Germinal center (tissue), 1 donor: ENCODE measurements at places on chromosomes 5 and 9.

DNA sequence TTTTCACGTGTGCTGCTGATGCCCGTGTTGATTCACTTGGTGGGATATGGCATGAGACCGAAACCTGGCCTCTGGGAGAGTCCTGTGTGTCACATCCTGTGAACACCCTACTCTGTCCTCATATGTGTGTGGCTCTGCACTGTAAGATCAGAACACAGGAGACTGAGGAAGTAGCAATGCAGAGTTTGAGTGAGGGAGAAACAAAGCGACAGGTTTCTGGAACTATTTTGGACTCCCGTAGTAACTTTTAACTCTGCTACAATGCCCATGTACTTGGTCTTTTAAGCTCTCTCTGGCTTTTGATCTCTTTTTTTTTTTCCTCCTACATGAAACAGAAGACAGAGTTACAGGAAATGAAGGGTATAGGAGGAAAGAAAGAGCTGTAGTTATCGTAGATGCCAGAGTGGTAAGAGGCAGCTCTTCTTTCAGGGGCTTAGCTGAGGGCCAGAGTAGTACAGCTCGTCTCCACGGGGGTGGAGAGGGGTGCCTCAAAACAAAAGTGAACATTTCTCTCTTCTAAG is 26.6 kb downstream of the GRAMD2B start:
- DNase-seq = peak; percentile 29

GRCh38 chr5:179288809-179289185 is 56.5 kb downstream of the ADAMTS2 start:
- no peak for DNase-seq

DNA sequence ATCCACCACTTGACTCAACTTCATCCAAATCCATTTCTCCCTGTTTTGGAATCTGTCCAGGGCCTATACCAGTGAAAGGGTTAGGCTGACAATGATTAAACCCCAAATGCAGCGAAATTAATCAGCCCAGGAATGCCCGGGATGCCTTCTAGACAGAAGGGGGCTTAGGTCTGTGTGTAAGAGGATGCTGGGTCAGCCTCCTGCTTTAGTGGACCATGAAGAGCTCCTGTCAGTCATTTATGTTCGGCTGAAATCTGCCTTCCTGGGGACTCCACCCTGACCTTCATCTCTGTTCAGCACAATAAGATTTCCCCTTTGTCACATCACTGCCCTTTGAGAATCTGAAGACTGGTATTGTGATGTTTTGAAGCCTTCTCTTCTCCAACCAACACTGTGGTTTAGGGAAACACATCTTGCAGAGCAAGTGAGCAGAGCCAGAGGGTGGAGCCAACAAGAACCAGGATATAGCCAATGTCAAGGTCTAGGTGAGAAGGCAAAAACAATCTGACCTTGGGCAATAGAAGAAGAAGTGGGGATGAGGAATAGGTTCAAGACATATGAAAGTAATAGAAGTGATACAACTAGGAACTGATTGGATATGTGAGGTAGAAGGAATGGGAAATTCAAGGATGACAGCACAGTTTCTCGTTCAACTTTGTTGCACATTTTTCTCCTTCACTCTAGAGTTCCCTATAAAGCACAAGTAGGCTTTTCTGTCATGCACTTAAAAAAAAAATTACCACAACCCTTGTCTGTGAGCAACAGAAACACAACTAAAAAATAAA is 234.4 kb downstream of the ARHGAP26 start:
- DNase-seq = no peak

GRCh38 chr5:179920175-179920574 is 12.5 kb upstream of the TBC1D9B start:
- DNase-seq = no peak

GRCh38 chr9:80426992-80427391 is 855.2 kb downstream of the TLE4 start:
- DNase-seq = no peak

DNA sequence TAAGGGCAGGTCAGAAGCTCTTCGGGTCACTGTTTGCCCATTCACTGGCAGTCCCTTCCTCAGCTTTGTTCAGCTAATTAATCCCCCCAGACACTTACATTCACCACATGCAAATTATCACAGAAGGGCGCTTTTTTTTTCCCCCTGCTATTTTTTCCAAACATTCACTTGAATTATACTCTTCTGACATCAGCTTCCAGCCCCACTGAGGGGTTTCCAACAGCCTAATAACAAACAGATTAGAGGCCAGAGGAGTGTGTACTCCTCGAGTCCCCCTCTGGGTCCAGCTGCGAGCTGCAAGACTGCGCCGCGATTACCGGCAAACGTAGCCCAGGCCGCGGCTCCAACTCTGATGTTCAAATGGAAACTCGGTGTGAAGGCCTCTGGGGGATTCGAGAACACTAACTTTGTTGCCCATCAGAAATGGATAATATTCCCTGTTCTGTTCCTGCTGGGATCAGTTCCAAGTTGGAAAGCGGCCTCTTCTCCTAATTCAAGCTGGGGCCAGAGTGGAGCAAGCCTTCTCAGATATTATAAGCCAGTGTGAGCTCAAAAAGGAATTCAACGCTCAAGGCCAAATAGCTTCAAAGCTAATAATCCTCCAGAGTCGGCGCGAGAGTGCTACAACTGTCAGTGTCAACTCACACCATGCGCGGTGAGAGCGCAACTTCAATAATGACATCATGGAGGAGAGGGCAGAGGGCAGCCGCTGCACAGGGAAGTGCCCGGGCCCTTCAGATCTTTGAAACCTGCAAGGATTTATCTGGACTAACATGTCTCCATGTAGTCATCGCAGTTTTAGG is 560.8 kb downstream of the BNC2 start:
- DNase-seq = no peak

GRCh38 chr5:148820461-148821395 is 5.7 kb upstream of the ADRB2 start:
- no peak for DNase-seq

GRCh38 chr5:135154961-135155360 is 120.9 kb upstream of the PITX1 start:
- no peak for DNase-seq

GRCh38 chr9:38224941-38225340 is 155.9 kb upstream of the SHB start:
- no peak for DNase-seq

- no peak for DNase-seq
These were observed 22.2 kb downstream of the ELL2 start for GRCh38 chr5:95939465-95939864.

DNA sequence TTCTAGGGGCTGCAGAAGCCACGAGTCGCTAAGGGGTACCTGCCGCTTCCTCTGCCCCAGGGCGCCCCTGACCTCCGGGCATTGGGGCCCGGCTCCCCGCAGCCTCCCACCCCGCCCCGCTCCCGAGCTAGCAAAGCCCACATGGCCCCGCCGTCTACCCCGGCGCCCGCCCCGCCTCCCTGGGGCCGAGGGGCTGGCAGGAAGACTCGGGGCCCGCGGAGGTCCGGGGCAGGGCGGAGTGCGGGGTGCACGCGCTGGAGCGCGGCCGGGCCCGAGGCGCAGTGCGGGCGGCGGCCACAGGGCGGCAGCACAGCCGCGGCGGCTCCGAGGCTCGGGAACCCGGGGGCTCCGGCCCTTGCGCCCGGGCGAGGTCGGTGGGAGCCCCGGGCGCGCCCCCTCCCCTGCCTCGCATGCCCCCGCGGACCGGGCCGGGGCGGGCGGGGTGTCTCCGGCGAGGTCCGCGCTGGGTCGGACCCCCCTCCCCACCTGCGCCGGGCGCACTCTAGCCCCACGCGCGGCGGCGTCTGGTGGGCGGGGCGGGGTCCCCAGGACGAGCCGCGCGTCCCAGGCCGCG is 6.7 kb downstream of the NRARP start:
- DNase-seq = peak; percentile 87

DNA sequence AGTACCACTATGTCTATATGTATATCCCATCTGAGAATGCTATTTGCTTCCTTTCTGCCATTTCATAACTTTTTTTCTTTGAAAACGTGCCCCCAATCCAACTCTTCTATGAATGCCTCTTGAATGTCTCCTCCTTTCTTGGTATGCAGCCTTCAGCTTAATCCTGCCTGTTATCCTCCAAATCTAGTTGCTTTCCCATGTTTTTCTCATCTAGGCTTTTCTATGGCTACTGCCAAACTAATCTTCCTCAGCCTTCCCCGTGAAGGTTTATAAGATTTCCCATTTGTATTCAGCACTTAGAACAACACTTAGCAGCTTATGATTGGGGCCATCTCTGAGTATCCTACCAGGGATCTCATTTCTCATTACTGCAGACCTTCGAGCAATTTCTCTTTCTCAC is 2.5 kb downstream of the TGFBR1 start:
- DNase-seq = no peak

GRCh38 chr5:34450338-34450737 is 205.8 kb upstream of the RAI14 start:
- no peak for DNase-seq

DNA sequence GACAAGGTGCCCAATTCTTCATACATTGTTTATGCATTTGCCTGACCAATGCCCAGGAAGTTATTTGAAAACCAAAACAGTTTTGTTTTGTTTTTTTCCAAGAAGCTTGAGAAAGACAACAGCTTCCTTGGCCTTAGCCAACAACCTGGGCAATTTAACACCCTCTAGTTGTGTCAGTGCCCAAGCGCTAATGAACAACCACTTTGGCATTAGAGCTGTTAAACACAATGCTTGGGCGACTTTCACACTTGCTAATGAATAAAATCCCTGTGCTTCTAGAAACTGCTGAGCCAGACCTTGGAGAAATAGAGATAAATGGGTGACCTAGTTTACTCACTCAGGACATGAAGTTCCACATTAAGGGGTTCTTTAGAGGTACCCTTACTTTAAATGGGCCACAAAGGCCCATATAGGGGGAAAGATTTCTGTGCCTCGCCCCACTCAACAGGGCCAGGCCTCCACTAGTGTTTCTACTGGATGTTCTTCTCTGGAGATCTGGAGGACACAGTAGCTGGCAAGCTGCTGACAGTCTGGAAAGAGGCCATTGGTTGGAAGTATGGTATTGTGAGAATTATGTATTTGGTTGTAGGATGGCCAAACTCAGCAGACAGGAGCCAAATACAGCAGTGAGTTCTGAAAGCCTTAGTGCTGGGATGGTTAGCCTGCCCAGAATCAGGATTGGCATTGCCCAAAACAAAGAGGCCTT is 179.8 kb downstream of the DOCK8 start:
- DNase-seq = no peak

DNA sequence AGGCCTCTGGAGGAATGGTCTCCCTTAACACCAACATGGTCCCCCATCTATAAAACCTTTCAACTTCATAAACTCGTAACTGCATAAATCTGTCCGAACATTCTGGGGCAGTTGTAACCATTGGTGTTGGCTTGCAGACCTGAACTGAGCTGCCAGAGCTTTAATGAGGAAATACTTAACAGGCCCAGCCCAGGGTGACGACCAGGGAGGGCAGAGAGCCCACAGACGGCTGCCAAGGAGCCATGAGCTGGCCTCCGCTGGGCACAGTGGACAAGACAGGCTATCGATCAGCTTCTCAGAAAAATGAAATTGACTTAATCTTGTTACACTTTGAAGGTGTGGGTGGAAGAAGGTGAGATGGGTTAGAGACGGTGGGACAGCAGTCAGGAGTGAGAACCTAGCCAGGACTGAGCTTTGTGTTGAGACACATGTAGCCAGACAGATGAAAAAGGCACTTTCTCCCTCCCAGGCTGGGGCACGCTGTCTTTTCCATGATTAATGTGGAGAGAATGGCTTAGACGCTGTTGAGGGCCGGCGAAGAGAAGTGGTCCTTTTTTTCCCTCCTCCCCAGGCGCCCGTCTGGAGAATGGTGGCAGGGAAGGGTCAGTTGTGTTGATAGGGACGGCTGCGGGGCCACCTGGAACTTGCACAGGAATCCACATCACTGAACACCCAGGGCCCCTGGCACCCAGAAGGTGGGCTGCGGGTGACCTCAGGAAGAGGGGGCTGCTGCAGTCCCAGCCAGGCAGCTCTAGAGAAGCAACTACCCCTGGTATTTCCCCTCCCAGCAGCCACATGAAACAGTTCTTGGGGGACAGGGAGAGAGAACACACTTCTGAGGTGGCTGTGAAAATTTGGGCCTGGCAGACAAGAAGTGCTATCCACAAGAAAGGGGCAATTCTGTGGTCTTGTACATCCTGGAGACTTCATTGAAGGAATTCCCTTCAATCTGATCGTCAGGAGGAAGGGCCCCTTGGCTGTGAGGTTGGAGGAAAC is 27.3 kb upstream of the TCOF1 start:
- DNase-seq = no peak

GRCh38 chr9:82302968-82303655 is 314.5 kb downstream of the SPATA31D1 start:
- no peak for DNase-seq

GRCh38 chr5:126395198-126395597 is 28.0 kb upstream of the GRAMD2B start:
- no peak for DNase-seq

- DNase-seq = no peak
These were observed 577.2 kb upstream of the ZNF608 start for GRCh38 chr5:125323613-125324012.

DNA sequence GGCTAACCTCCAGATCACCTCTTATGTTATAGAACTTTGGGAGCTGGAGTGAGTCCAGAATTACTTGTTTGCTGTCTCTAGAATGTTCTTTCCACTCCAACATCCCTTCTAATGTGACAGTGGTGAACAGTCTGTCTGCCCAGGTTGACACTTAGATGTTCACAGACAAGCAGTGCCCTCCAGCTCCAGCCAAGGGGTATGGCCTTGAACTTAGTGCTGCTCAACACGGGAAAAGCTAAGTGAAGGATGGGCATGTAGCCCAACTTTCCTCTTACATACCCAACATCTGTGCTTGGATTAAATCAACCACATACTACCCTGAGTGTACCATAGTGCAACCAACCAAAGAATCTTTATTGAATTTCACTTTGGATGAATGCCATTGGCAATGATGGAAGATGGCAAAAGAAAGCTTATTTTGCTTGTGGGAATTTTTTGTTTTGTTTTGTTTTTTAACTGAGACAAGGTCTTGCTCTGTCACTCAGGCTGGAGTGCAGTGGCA is 201.2 kb downstream of the NXNL2 start:
- no peak for DNase-seq

DNA sequence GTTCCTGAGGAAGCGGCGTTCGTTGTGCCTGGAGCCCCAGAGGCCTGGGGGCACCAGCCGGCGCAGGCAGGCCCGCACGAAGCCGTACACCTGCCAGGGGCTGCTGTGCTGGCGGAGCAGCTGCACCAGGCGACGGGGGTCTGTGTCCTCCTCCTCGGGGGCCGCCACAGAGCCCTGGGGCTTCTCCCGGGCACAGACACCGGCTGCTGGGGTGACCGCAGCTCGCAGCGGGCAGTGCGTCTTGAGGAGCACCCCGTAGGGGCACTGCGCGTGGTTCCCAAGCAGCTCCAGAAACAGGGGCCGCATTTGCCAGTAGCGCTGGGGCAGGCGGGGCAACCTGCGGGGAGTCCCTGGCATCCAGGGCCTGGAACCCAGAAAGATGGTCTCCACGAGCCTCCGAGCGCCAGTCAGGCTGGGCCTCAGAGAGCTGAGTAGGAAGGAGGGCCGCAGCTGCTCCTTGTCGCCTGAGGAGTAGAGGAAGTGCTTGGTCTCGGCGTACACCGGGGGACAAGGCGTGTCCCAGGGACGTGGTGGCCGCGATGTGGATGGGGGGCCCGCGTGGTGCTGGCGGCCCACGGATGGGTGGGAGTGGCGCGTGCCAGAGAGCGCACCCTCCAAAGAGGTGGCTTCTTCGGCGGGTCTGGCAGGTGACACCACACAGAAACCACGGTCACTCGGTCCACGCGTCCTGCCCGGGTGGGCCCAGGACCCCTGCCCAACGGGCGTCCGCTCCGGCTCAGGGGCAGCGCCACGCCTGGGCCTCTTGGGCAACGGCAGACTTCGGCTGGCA is 1.3 kb downstream of the TERT start:
- DNase-seq = no peak
